ENCODE measurements at places on chromosomes 7 and 10. TPM values are rescaled to one million over a fixed set of nuclear protein-coding genes. Genes with fewer than 3 reads are reported as not detected.

DNA sequence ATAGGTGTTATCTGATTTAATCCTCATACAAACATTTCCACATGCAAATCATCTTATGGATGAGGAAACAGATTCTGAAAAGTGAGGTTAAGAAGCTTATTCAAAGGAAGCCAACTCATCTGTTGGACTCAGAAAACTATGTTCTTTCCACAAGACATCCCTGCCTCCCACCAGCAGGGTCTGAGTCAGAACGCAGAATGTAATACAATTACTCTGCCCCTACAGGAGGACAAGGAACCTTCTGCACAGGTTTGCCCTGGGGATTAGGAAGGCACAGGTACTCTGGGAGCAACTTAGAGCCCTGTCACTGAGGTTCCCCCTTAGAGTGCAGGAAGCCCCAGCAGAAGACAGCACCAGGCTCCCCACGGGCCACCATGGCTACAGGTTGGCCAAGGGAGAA, 255.7 kb downstream of the TNS3 start:
- peaks cover 6% of the 10 kb centered on the region for H3K36me3 ChIP-seq
- DNase-seq: no peak
- peaks cover 11% of the 10 kb centered on the region for H3K27me3 ChIP-seq
- no peak overlapping the region for H3K27ac ChIP-seq
- H3K4me3 ChIP-seq: no peak overlapping the region

DNA sequence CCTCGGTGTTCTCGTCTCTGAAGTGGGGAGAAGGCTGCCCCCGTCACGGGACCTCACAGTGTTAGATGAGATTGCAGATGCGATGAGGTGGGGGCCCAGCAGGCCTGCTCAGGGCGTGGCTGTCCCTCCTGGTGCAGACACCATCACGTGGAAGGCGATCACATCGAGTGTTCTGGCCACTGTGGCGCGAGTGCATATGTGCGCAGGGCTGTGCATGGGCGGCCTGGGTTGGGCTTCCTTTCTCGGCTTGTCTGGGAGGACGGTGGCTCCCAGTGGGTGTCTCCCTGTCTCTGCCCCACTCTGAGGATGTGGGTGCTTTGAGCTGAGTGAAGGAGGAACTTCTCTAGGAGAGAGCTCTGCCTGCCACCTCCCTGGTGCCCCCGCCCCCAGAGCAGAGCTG, 83.1 kb downstream of the LHPP start:
- H3K36me3 ChIP-seq: no peaks in the 10 kb centered on the region
- H3K27ac ChIP-seq: no peak overlapping the region
- H3K4me1 ChIP-seq: no peaks in the 10 kb centered on the region
- peaks cover 4% of the 10 kb centered on the region for H3K27me3 ChIP-seq

The BTBD16 gene
- total RNA-seq: 0.23 TPM

DNA sequence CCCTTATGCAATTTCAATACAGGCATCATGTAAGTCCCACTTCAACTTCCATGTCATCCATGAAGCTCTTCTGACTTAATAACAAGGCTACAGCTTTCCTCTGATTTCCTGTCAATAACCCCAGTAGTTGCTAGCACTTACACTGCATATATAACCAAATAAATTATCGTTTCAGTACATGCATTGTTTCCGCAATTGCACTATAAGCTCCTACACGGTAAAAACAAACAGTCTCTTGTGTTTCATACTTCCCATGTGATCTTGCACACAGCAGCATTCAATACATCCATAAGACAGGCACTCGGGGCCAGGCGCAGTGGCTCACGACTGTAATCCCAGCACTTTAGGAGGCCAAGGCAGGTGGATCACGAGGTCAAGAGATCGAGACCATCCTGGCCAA, 41.4 kb downstream of the FBXW4 start:
- DNase-seq: no peak
- H3K27ac ChIP-seq: no peak overlapping the region
- no peaks in the 10 kb centered on the region for H3K4me1 ChIP-seq
- no peak overlapping the region for H3K4me3 ChIP-seq
- H3K36me3 ChIP-seq: peaks cover 20% of the 10 kb centered on the region
